COLO829 (cell line): ENCODE measurements at places on chromosomes 5 and 9.
A peak's percentile ranks its signal among the peaks of the same experiment; 100 is the strongest.

DNA sequence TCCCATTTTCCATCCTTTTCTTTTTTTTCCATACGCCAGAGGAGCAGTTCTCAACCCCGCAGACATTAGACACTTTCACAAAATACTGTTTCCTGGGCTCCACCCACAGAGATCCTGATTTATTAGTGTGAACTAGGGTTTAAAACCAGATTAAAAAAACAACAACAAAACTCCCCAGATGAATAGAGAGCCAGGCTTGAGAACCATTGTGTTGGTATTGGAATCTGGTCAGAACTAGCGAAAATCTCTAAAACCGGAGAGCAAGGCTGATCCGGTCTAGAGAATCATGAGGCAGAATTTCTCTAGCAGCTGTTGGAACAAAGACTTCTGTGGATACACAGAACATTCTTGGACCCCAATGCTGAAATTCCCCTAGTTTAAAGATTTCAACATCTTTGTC lies 173.0 kb downstream of the PCSK1 start:
- no peak for DNase-seq

- DNase-seq: no peak
Measured at GRCh38 chr9:135079018-135079417, 8.4 kb upstream of the OLFM1 start.

DNA sequence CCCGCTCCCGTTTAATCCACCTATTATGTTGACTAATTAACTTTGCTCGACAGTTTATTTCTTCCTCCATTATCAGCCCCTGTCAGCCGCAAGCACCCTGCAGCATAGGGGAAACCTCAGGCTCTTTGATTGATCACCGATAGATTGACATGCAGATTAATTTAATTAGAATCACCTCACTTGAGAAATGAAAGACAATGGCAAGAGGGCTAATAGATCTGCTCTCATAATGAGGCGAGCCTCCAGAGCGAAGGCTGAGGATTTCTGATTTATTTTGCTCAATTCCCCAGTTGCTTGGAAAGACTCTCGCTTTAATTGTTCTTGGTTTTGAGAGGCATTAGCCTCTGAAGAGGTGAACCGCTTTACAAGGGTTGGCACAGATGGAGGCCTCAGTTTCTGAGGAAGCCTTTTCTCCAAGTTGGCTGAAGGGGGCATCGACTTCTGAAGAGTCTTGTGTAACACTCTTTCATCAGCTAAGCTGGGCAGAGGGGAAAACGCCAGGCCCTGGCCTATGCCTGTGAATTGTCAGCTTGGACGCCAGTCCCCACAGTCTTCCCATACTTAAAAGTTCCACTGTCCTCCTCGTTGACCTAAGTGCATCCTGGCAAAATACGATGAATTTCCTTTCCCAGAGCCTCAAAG lies 275.4 kb downstream of the EBF1 start:
- DNase-seq: no peak

DNA sequence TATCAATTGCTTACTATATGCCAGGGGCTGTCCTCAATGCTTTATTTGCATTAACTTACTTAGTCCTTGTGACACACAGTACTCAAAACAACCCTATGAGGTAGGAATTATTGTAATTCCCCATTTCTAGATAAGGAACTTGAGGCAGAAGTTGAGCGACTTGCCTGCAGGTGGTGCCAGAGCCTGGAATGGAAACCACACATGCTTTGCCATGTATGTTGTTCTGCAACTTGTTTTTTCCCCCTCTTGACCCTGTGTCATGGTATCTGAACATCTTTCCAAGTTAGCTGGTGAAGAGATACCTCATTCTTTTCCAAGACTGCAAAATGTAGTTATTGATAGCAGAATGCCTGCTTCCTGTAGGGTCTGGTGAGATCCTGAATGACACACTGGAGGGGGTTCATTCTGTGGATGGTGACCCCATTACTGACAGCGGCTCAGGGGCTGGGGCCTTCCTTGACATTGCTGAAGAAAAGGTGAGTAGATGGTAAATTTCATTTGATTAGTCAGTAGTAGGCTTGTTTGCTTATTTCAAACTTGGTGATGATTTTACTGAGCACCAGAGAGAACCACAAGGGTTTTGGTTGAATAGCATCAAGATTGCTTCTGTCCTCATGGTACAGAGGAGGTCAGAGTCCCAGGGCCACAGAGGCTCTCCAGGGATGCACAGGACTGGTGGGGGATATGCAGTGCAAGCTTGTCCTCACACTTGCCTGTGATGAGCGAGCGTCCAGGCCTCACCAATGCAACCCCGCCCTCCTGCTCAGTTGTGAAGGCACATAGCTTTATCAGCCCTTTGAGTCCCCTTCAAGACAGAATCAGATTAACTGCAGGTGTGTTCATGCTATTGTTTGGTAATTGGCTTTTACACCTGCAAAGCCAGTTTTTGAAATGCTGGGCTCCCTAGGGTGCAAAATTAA lies 57.0 kb downstream of the COL15A1 start:
- peak; percentile 56 for DNase-seq

DNA sequence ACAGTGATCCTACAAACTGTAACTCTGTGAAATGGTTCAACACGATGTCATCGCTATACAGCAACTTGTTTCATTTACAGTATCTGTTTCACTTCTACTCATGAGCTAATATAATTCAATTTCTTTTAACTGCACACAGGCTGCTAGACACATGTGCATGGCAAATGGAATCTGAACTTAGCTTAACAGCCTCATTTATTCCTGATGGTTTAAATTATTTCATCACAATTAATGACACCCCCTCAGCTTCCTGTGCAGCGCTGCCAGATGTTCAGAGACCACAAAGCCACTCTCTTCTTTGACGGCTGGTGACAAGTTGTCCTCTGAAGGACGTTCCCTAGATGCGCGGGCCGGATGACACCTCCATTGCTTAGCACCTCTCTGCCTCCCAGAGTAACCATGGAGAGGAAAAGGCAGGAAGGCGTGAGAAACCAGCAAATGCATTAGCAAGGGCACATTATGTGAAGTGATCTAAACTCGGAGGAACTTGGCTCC lies 191.1 kb downstream of the BNC2 start:
- DNase-seq: no peak

DNA sequence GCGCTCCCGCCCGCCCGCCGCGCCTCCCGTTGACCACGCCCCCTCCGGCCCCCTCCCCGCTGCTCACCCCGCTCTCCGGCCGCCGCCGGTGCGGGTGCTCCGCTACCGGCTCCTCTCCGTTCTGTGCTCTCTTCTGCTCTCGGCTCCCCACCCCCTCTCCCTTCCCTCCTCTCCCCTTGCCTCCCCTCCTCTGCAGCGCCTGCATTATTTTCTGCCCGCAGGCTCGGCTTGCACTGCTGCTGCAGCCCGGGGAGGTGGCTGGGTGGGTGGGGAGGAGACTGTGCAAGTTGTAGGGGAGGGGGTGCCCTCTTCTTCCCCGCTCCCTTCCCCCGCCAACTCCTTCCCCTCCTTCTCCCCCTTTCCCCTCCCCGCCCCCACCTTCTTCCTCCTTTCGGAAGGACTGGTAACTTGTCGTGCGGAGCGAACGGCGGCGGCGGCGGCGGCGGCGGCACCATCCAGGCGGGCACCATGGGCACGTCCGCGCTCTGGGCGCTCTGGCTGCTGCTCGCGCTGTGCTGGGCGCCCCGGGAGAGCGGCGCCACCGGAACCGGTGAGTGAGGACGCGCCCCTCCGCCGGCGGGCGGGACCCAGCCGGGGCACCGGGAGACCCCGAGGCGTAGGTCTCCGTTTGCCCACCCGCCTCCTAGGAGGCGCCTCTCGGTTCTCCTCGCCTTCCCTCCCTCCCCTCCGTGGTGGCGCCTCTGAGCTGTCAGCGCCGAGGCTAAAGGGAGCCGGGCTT lies at the start of gene VLDLR:
Gene VLDLR, plus strand, starts transcription at position 66 of the 739 bp plus-strand sequence. Its CDS starts 403 bp downstream, at position 469.
- no peak for DNase-seq

GRCh38 chr5:98997000-98997399 lies 68.2 kb upstream of the CHD1 start:
- peak; percentile 55 for DNase-seq

GRCh38 chr9:127133739-127134167 lies 11.3 kb upstream of the ANGPTL2 start:
- no peak for DNase-seq

GRCh38 chr5:81184749-81185110 lies 48.4 kb upstream of the CKMT2 start:
- no peak for DNase-seq

- DNase-seq: no peak
Measured at GRCh38 chr9:13952906-13953305, 361.0 kb downstream of the NFIB start.

DNA sequence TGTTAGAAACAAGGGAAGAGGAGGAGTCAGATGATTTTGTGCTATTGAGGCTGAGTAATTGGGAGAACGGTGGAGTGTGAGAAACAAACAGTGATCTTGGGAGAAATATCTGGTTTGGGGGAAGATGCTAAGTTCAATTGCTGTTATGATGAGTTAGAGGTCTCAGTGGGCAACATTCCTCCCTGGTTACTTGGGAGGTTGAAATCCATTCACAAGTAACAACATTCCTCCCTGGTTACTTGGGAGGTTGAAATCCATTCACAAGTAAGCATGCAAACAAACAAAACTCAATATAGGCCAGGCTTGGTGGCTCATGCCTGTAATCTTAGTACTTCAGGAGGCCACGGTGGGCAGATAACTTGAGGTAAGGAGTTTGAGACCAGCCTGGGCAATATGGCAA lies 38.7 kb downstream of the AGXT2 start:
- no peak for DNase-seq

DNA sequence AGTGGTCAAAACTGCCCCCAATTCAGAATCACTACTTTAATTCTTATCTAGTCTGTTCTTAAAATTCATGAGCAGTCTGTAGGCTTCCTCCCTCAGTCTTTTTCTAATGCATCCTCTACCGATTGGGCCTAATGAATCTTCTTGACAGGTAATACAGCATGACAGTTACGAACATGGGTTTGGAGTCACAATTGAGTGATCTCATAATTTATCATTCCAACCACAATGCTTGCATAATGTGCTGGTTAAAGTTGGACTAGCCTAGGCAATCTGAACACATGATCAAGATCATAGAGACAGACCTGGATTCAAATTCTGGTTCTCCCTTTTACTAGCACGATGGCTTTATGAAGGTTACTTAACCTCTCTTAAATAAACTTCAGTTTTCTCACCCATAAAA lies 33.1 kb upstream of the SETD9 start:
- no peak for DNase-seq

DNA sequence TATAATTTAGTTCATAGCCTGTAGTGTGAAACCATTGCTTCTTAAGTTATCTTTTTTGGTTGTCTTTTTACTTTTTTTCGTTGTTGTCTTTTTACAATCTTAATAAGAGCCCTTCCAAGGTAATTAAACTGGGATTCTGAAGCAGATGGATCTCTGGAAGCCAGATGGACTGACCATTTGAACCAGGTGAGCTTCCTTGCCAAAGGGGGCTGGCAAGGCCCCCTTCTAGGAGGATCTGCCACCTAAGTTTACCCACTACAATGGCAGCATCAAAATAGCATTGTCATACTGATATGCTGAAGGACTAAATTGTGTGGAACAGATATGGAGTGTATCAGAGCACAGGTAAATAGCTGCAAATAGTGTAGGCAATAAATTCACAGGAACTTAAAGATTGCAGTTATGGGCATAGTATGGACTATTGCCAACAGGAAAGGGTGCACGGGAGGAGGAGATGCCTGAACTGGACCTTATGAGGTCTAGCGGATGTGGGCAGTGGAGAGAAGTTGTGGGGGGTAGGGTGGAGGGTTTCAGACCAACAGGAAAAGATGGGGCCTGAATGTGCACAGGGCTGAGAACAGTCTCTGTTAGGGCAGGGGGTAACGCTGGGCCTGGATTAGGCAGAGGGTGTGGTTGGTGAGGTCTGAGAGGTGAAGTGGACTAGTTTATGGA lies 61.5 kb upstream of the CTXN3 start:
- DNase-seq: no peak

- DNase-seq: peak; percentile 44
Measured at GRCh38 chr9:93091453-93092081, 4.5 kb upstream of the CARD19 start.

- DNase-seq: peak; percentile 28
Measured at GRCh38 chr5:160369990-160370712, at the start of gene C1QTNF2. TSS of gene C1QTNF2 (minus strand) at chr5:160370626. CDS start at chr5:160355011, 15,615 bp downstream.

DNA sequence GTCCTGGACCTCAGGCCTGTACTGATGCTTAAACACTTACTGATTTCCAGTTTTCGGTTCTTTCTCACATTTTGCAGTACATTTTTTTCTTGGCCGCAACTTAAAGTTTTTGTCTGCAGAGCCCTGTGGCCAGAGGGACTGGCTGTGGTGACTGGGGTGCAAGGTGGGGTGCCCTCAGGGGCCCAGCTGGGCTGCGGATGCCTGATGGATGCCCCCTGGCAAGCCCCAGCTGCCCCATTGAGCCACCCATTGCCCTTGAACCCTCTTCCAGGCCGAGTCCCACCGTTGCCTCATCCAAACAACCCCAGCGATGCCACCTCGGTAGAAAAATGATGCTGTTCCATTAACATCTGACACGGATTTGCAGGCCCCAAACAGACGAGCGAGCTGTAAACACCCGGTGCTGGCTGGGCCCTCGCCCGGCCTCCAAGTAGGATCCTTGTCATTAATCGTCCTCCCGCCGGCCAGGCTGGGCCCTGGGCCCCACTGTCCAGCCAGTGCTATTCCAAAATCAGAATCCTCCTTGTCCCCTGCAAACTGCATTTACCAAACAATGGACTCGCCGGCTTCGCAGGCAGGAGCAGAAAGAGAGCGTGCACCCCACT lies 107.9 kb downstream of the PHF2 start:
- DNase-seq: no peak

DNA sequence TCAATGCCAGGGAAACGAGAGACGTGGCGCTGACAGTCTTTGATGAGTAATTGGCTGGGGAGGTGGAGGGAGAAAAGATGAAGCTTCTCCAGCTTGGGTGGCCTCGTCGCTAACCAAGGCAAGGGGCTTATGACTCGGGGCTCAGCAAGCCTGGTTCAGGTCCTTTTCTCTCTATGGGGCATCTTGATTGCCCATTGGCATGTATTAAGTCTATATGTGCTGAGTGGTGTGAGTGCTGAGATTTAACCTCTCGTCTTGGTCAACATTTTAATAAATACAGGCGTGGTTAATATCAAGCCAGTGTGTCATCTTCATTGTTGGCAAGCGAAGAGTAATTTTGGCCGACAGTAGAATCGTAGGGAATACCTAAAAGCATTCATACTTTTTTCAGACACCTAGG lies 85.9 kb downstream of the RAI14 start:
- no peak for DNase-seq

- no peak for DNase-seq
Measured at GRCh38 chr9:16401701-16402100, 468.8 kb downstream of the BNC2 start.

DNA sequence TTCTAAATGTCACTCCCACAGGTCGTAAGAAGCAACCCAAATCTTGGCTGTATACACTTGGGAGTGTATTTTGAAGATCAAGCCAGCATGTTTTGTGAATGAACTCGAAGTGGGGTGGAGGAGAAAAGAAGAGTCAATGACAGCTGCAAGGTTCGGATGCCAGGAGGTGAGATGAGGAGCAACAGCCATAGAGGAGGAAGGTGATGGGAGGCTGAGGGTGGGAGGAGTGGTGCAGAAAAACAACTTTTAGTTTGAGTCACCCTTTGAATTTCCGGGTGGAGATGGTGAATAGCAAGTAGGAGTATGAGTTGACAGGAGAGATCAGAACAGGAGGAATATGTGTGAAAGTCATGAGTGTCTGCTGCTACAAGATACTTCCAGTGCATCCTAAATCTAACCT lies 153.6 kb downstream of the DIRAS2 start:
- no peak for DNase-seq

GRCh38 chr5:140131967-140132409 lies 6.3 kb downstream of the IGIP start:
- peak; percentile 76 for DNase-seq

- DNase-seq: no peak
Measured at GRCh38 chr5:151663617-151664293, 23.0 kb downstream of the SPARC start.
